T-cell (primary cell): ENCODE measurements at places on chromosomes 4 and X.

GRCh38 chr4:168119100-168119499 is 26.8 kb downstream of the ANXA10 start:
- no peak for DNase-seq

GRCh38 chr4:84968925-84969324 is 2.4 kb upstream of the WDFY3 start:
- DNase-seq = no peak

- no peak for DNase-seq
Measured at GRCh38 chrX:28638775-28639174, 51.5 kb downstream of the IL1RAPL1 start.

DNA sequence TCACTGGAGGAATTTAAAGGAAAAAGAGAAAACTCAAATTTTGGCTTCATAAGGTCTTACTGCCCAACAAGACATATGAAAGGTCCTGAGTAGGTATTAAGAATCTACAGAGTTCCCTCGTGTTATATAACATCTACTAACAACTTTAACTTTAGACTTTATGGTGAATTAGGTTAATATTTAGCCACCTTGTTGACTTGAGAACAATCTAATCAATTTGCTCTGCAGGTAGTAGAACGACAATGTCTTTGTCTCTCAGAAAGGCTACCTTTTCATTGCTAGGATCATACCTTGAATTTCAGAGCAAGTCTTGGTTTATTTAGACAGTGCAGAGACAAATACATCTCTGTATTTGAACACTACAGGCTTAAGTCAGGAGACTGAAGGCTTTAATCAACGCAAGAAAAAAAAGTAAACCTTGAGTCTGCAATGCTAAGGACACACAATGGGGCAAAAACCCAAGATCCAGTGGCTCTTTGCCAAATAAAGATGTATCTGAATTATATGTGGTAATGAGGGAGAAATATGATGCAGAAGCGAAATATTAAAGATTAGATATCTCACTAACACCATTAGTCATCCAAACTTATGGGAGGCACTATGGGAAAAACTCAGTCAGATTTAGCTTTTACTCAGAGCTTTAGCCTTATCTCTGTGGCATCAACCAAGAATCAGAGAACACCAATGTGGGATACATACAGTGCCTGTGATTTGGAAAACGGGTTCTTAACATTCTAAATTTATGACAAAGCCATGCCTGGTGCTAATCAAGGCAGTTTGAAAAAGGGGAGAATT is 93.6 kb upstream of the FTHL17 start:
- DNase-seq = no peak

DNA sequence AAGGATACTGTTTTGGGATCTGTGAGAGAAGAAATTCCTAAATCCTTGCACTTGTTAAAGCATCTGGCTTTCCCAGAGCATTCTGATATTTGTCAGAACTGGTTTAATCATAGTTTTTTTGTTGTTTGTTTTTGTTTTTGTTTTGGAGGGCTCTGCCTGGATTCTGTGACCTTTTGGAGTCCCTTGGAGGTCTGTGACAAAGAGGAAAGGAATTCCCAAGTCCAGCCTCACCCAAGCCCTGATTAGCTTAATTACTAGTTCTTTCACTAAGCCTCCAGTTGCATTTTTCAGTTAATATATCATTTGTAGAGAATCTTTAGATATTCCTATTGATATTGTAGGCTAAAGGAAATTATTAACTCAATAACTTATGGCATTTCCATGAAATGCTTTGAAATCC is 711 bp downstream of the ACE2 start:
- no peak for DNase-seq

GRCh38 chr4:159279084-159279483 is 176.2 kb downstream of the RAPGEF2 start:
- DNase-seq = no peak

DNA sequence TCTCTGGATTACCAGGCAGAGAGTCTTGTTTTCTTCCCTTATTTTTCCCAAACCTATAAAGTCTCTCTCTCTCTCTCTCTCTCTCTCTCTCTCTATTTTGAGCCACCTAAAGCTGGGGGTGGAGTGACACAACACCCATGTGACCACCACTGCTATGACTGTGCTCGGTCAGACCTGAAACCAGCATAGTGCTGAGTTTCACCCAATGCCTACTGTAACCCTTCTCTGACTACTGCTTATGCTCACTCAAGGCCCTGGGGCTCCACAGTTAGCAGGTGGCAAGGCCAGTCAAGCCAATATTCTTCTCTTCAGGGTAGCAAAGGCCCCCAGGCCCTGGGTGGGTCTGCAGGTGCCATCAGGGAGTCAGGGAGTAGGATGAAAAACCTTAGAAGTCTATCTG is 114.7 kb upstream of the ARMCX2 start:
- DNase-seq = no peak

GRCh38 chrX:37667141-37667540 is 18.4 kb upstream of the XK start:
- no peak for DNase-seq

GRCh38 chr4:8461086-8461485 is 20.5 kb downstream of the TRMT44 start:
- DNase-seq = no peak

GRCh38 chr4:140342620-140343019 is 30.8 kb upstream of the SCOC start:
- DNase-seq = no peak
